ENCODE measurements at places on chromosomes 13 and 19.

DNA sequence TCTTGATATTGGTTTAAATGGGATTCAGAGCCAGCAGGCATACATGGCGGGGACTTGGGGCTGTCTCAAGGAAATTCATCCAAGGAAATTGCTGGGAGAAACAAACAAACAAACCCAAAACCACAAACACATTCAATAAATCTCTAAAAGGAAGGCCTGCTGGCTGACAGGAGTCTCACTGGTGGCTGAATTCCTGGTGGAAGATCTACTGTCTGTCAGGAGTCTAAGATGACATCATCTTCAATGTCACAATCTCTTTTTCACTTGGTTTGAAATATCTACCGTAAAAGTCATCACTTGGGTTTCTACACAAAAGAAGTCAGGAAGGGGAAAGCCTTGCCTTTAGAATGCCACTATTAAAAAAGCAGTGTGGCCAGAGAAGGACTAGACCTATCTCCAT is 87.9 kb downstream of the KLF5 start:
- DNase-seq: no peak

GRCh38 chr13:23672616-23673015 is 102.4 kb downstream of the TNFRSF19 start:
- no peak for DNase-seq

- DNase-seq: no peak
Observed at GRCh38 chr19:50427997-50428425, 4.7 kb upstream of the MYBPC2 start.

DNA sequence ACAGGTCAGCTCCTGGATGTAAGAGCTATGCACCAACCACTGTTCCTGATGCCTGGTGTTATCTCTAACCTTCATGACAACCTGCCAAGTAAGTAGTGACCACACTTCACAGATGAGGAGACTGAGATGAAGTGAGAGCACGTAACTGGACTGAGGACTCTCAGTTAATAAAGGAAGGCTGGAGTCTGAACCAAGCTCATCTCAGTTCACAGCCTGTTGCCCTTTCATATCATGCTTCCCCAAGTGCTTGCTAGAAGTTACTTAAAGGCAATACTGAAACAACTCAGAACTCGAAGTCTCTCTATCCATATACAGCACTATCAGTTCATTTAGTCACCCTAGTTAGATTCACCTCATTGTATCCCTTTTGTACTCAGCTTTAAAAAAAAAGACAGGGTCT is 119.7 kb downstream of the ABCC4 start:
- no peak for DNase-seq

- no peak for DNase-seq
Observed at GRCh38 chr13:65677906-65678305, 1552.2 kb downstream of the PCDH9 start.

DNA sequence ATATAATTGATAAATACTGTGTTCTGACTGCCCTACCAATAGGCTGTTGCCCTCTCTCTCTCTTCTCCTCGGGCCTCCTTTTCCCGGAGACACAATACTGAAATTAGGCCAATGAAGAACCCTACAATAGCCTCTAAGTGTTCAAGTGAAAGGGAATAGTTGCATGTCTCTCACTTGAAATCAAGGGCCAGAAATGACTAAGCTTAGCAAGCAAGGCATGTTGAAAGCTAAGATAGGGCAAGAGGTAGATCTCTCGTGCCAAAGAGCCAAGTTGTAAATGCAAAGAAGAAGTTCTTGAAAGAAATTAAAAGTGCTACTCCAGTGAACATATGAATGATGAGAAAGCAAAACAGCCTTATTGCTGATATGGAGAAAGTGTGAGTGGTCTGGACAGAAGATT is 13.3 kb downstream of the KATNAL1 start:
- DNase-seq: no peak

DNA sequence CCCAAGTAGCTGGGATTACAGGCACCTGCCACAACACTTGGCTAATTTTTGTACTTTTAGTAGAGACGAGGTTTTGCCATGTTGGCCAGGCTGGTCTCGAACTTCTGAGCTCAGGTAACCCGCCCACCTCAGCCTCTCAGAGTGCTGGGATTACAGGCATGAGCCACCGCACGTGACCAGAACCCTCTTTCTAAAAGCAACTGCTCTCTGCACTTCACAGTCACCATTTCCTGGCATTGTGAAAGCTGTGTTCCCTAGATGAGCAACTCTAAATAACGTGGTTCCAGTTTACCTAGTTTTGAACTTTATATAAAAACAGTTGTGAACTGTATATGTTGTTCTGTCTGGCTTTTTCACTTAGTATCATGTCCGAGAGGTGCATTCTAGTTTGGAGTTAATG is 152.9 kb downstream of the SIPA1L3 start:
- no peak for DNase-seq

GRCh38 chr13:31722673-31723072 is 16.7 kb upstream of the RXFP2 start:
- peak; percentile 4 for DNase-seq

- no peak for DNase-seq
Observed at GRCh38 chr13:56773148-56773547, 367.6 kb upstream of the PRR20A start.

DNA sequence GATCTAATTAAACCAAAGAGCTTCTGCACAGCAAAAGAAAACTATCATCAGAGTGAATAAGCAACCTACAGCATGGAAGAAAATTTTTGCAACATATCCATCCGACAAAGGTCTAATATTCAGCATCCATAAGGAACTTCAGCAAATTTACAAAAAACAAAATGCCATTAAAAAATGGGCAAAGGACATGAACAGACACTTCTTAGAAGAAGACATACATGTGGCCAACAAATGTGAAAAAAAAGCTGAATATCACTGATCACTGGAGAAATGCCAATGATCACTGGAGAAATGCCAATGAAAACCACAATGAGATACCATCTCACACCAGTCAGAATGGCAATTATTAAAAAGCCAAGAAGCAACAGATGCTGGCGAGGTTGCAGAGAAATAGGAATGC is 32.5 kb downstream of the ZNF582 start:
- no peak for DNase-seq

GRCh38 chr19:10113964-10114650 is 2.6 kb downstream of the P2RY11 start:
- DNase-seq: no peak

GRCh38 chr19:42132851-42133528 is 744 bp upstream of the POU2F2 start:
- peak; percentile 90 for DNase-seq

GRCh38 chr13:78679329-78679728 is 20.4 kb upstream of the OBI1 start:
- no peak for DNase-seq

DNA sequence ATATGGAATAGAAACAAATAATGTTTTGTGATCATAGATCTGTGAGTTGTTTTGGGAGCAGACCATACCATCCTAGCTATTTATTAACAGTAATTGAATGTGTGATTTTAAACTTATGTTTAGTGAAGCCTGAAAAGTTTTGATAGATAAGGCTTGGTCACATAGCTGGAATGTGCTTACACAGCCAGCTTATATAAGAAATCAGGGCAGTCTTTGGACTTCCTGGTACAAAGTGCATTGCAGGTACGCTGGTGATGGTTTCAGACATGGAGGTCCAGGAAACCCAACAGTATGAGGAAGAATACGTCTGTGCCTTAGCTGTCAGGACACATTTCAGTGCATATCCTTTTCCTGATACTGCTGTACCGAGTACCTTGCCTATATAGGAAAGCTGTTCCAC is 2316.2 kb upstream of the PCDH20 start:
- DNase-seq: no peak

- DNase-seq: no peak
Observed at GRCh38 chr19:55474269-55475265, 1.9 kb upstream of the ZNF628 start.

DNA sequence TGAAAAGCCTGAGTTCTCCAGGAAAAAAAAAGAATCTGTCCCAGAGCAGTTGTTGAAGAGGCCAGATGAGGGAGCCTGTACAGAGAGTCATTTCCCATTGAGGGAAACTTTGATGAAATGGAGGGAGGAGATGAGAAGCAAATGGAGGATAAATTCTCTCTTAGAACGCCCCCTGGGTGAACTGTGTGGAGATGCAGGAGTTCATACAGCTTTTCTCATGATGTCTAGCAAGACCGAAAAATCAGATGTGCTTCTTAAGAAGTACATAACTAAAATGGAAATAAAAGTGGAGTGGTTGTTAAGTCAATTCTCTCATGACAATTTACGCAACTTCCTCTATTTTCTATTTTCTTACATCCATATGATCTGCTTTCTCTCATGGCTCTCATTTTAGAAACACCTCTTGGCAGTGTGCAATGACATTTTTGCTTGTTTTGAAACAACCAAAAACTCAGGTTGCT is 1263.1 kb downstream of the PCDH9 start:
- DNase-seq: peak; percentile 4

DNA sequence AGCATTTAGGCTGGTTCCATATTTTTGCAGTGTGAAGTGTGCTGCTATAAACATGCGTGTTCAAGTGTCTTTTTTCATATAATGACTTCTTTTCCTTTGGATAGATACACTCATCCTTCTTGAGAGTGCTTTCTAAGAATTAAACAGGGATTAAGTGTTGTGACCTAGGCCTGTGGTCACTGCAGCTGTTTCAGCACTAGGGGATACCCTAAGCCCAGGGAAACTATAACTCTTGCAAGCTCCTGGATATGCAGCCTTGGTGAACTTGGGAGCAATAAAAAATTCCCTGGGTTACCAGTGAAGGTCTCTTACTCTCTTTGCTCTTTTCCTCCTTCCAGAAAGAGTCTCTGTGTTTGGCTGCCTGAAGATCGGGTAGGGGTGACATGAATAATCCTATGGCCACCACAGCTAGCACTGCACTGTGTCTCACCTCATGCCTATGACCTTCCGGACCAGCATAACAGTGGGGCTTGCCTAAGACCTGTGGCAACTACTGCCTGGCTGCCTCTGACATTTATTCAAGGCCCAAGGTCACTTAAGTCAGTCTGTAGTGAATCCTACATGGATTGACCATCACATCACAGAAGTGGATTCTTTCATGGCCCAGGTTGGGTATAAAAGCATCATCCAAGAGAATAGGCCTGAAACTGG is 799.7 kb downstream of the DACH1 start:
- no peak for DNase-seq

DNA sequence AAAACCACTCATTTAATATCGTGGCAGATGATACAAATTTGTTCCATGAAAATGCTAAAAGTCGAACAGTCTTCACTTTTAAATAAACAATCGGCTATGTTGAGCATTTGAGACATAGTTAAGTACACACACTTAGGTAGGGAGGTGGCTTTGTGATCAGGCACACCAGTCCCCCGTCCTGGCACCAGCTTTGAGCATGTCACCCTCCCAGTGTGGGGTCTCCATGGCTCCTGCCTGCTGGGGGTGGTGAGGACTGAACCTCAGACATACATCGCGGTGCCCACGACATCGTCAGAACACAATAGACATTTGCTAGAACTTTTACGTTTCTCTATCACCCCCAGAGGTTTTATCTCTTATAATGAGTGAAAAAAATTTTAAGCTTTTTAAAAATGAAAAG is 62.0 kb downstream of the RFX2 start:
- DNase-seq: no peak

DNA sequence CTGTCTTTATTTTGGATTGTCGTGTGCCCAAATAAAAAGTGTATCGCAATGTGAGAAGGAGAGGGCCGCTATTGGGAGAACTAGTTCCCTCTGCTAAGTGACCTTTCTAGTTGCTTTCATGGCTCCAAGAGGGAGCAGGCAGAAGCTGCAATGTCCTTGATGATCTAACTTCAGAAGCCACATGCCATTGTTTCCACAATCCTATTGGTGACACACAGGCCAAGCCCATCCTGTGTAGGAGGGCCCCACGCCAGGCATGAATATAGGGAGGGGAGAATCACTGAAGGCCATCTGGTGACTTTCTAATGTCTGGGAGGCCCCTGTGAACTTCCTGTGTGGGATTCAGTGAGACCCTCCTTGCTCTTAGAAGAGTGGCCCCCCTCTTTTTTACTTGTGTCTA is 47.8 kb upstream of the KPNA3 start:
- no peak for DNase-seq

DNA sequence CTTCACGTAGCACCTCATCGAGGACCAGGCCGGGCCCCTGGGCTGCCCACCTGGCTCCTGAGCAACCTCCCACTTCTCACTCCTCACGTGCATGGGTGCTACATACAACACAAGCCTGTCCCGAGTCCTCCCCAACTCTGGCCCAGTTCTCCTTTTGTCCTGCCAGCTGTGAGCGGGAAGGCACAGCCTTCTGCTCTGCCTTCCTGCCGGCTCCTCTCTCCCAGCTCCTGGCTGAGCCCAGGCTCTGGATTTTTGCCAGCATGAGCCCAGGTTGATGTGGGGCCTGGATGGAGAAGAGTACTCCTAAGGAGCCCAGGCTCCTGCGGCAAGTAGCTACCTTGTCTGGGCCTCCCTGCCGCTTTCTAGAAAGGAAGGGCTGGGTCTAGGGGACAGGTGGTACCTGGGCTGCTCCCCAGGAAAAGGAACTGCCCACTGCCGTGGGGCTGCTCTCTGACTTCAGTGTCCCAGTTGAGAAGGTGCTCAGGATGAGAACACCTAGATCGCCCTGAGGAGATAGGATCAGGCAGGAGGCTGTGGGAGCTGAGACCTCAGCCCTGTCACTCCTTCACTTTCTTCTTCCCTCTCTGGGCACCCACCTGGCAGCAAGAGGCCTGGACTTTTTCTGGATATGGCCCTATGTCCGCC is 23.6 kb downstream of the LYL1 start:
- DNase-seq: no peak

DNA sequence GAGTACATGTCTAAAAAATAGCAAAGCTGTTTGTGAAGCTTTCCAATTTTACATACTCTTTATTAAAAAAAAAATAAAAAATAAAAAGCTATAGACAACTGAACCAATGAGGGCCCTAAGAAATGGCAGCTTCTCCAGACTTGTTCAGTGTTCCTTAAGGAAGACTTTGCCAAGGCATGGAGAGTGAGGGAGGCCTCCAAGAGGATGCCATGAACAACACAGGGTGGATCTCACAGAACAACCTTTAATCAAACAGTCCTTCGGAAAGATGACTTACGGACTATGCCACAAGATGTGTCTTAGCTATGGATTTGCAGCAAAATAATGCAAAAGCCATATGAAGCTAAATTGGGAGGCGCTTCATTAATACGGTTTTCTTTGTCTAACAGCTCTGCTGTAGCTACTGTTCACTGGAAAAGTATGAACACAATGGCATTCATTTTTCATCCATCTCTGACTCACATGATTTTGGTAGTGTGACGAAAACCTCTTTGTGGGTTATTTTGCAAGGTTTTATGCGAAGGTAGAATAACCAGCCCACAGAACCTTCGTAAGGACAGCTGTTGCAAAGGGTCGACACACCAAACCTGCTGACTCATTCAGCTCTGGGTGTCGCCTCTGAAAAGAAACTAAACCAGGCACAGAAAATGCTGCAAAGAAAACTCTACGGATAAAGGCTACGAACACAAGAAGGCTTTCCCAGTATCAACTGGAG is 27.7 kb downstream of the EFNB2 start:
- DNase-seq: peak; percentile 38

GRCh38 chr19:11382898-11383705 is 1.0 kb downstream of the EPOR start:
- DNase-seq: peak; percentile 62

- no peak for DNase-seq
Observed at GRCh38 chr13:110187641-110188161, 119.3 kb downstream of the COL4A1 start.

GRCh38 chr13:100532090-100532766 is 56.4 kb downstream of the GGACT start:
- no peak for DNase-seq
